ENCODE measurements at places on chromosomes 7 and 10.

GRCh38 chr10:64101606-64102263 lies 580.5 kb downstream of the REEP3 start:
- no peak for DNase-seq

DNA sequence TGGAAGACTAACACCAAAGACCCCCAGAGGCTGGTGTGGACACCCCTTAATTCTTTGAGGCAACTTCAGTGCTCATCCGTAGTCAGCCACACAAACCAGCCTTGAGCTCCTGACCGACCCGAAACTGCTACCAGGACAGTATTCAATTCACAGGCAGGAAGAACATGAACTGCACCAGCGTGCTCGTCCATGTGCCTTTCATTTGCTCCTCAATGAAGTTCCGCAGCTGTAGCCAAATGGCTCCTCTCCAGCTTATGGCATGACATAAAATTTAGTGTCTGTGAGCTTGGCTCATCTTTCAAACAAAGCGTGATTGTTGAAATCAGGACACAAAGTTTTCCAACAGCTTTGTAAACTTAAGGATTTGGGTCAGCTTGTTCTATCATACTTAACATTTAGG lies 144.1 kb upstream of the FAM171A1 start:
- no peak for DNase-seq

DNA sequence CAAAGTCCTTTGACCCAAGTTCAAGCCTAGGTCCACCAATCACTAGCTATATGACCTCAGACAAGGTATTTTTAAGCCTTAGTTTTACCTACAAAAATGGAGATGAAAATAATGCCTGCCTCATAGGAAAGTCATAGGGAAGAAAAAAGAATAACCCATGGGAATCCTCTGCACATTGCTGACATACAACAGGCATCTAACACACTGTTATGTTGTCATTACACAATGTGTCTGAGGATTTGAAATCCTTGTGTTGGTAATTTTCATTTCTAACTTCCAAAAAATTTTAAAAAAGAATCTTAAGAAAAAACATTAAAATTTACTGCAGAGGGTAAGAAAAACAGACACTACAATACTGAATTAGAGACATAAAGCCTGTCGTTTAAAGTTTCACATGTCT lies 5.7 kb downstream of the ANK3 start:
- DNase-seq = no peak

- DNase-seq = no peak
Measured at GRCh38 chr7:121313793-121314676, 14.8 kb upstream of the WNT16 start.

DNA sequence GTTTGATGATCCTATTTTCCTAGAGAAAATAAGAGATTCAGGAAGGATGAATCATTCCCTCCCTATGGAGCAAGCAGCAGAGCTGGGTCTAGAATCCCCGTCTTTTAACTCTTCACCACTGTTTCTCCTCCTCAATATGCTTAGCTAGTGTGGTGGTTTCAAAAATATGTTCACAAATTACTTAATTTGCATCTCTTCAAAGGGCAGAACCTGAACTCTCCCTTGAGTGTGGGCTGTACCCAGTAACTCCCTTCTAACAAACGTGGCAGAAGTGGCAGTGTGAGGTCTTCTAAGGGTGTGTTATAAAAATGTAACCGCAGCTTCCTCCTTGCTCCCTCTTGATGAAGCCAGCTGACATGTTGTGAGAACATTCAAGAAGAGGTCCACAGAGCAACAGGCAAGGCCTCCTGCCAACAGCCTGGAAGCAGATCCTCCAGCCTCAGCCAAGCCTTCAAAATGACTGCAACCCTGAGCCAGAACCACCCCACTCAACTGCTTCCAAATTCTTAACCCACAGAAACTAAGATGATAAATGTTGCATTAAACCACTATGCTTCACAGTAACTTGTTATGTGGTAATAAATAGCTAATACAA lies 36.6 kb downstream of the SRPK2 start:
- peak; percentile 15 for DNase-seq

DNA sequence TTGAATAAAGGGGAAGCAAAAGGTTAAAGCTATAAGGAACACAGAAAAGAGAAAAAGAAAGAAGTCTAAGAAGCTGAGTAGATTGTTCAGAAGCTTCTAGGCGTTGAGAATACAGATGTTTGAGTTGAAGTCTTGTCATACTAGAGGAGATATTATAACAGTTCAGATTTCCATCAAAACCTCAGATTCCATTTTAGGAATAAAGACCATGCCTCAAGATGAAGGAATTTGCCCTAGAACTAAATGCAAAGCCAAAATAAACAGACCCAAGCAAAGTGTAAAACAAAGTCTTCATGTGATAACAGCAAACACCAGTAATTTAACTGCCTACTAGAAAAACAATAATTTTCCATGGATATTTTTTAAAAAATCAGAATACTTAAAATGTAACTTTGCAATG lies 476.5 kb upstream of the POT1 start:
- DNase-seq = no peak

- no peak for DNase-seq
Measured at GRCh38 chr10:109922358-109922975, 844 bp downstream of the XPNPEP1 start.

DNA sequence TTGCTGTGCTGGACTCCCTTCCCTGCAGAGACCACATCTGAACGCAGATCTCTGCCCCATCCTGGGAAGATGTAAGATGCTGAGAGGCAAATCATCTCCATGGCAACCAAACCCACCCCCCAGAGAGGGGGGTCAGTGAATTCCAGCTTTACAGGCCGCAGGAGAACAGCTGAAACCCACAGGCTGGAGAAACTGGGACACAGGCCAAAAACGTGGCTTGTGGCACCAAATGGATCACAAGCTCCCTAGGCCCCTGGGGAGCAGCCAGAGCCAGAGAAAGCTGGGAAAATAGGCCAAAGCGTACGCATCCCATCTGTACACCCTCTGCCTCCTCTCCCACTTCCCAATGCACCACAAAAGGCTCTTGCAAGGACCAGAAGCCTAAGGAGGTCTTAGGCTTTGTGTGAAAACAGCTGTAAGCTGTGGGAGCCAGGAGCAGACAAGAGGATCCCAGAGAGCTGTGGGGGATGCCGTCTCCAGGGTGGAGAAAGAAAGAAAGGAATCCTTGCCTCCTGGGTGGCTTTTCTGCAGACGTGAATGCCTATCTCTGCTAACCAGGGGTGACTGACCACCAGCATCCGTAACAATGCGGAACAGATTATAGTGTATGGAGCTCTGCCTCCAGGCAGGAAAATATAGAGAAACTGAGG lies 59.5 kb downstream of the TMEM130 start:
- DNase-seq = no peak
